ENCODE measurements at places on chromosomes 16 and 17.

- DNase-seq, result no peak
These were observed 45.6 kb upstream of the KCNJ12 start for GRCh38 chr17:21330436-21331160.

GRCh38 chr16:57519796-57520360 lies 16.5 kb downstream of the CCDC102A start:
- DNase-seq, result no peak

GRCh38 chr17:69069226-69069750 lies 8.6 kb upstream of the ABCA9 start:
- DNase-seq, result no peak

GRCh38 chr17:47983492-47984223 lies 12.7 kb downstream of the CDK5RAP3 start:
- DNase-seq, result no peak

DNA sequence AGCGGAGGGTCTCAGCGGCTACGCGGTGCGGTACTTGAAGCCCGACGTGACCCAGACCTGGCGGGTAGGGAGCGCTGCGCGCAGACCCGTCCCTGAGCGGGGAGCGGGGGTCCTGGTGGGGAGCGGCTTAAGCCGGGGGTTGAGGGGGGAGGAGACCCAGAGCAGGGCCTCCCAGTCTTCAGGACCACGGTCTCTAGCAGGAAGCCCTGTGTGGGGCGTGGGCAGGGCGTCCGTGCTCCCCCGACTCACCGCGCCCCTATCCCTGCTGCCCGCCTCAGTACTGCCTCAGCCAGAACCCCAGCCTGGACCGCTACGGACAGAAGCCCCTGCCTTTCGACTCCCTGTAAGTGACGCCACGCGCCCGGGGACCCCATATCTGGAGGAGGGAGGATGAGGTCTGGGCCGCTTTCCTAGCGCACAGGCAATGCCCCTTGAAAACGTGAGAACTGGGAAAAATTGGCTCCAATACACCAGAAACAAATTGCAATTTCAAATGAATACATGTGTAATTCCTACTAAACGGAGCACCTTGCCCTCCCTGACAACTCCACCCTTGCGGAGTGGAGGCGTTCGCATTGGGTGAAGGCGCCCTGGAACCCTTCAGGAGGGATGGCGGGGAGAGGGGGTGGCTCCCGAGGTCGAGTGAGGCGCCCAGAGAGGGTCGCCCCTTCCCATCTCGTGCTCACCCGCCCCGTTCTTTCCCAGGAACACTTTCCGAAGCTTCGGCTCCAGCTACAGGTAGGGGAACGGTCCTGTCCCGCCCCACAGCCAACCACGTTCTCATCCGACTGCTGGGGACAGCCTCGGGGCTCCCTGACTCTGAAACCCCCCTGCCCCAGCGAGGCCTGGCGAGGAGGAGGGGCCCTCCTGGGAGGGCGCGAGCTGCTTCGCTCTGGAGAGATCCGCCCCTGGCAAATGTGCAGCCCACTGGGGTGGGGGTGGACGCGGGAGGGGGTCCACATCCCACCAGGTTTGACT lies 14.6 kb upstream of the CNGB1 start:
- DNase-seq, result no peak

GRCh38 chr17:34556384-34556783 lies 23.0 kb upstream of the TMEM132E start:
- DNase-seq, result no peak

DNA sequence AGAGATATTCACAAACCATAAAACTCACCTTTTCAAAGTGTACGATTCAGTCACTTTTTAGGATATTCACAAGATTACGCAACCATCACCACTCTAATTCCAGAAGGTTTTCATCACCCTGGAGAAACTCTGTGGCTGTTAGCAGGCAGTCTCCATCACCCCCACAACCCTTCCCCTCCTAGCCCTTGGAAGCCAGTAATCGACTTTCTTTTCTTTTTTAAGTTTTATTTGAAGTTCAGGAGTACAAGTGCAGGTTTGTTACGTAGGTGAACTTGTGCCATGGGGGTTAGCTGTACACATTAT lies 363.5 kb downstream of the CPPED1 start:
- no peak for DNase-seq

DNA sequence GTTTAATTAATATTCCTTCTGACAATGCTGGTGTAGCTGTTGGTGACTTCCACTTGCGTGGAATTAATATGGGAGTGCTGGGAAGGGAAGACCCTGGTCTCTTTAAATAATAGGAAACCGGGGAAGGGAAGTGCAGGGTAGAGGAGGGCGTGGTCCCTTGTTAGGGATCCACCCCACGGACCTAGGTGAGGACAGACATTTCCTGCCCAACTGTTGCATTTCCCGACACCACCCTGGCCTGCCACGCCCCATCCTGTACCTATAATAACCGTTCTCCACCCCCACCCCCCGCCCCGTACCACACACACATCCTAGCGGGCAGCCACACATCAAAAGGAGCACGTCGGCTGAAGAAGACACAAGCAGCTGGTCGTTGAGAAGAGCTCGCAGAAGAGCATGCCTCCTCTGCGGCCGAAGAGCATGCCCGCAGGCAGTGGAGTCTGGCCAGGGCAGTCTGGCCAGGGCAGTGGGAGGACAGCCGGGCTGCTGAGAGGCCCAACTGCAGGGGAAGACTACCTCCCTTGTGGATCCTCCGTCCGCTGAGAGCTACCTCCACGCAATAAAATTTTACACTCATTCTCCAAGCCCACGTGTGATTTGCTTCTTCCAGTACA lies 36.8 kb upstream of the MMD start:
- DNase-seq, result no peak

DNA sequence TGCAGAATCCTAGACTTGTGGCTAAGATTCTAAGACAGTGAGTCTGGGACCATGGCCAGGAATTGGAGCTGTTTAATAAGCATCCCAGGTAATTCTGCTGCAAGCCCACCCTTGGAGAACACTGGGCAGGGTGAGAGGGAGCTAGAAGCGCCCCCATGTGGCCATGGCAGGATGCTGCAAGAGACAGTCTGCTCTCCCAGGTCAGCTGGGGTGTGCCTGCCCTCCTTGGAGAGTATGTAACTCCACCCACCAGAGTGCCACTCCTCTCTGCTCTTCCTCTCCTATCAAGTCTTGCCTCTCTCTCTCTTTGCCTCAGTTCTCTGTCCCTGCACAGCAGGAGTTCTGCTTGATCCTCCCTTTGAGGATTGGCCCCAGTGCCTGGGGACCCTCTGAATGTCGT lies 14.9 kb downstream of the RCVRN start:
- no peak for DNase-seq

- DNase-seq, result no peak
These were observed 42.1 kb upstream of the ADCY7 start for GRCh38 chr16:50224286-50224685.

DNA sequence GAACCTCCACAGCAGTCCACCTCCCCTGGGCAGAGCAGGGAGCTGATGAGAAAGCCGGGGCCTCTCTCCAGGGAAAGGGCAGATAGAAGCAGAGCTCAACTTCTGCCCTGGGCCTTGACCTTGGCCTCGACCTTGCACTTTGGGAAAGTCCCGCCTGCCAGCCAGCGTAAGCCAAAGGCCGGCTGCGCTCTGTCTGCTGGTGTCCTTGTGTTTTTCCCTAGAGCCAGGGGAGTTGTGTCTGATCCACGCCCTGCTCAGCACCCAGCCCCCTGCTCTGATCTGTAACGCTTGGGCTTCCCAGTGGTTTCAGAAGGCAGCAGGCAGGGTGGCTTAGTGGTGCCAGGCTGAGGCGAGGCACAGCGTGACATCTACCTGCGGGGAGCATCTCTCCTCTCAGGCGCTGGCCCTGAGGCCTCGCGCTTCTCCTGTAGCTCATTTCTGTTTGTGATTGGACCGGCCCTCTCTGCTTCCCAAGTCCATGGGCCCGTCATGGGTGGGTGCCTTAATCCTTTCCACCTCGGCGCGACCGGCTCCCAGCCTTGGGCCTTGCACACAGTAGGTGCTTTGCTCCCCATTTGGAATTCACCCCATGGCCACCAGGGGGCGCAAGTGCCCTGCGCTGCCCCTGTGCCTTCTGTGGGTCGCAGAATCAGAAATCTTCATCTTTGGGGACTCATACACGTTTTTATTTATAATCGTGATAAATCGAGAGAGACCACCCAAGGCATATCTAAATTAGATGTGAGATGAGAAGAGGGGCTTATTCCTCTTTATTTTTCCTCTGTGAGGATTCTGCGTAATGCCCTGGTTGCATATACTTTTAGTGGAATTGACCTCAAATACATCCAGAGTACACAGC lies 24.2 kb downstream of the SGSH start:
- no peak for DNase-seq

DNA sequence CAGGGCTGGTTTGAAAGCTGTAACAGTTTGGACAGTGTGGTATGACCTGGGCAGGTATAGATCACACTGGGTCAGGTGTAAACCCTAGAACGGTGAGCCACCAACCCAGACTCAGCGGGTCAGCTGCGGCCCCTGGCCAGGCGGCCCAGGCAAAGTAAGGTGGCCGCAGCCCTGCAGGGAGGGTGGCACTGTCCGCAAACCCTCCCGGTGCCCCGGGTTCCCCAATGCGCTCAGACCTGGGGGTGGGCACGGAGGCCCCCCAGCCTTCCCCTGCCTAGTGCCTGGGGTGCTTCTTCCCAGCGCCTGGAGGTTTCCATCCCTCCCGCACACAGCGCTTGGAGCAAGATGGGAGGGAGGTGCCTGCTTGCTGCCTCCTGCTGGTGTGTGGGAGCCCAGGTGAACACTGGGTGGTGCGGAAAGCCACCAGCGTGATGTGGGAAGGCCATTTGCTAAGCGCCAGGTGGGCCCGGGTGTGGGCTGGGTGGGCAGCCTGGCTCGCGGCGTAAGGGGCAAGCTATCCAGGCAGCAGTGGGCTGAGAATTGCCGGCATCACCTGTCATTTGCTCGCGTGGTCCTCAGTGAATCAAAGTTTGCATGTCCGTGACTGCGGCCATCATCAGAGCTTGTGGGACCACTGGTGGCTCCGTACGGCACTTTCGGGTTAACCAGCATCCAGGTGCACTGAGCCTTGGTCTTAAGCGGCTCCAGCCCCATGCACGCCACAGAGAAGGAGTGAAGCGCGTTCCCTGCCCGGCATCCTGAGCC lies 47.3 kb upstream of the GNG13 start:
- DNase-seq, result no peak

- DNase-seq, result no peak
These were observed 24.7 kb downstream of the POLR2A start for GRCh38 chr17:7508846-7509245.

- no peak for DNase-seq
These were observed 226.7 kb upstream of the HSBP1 start for GRCh38 chr16:83581082-83581481.

- DNase-seq, result no peak
These were observed 52.9 kb downstream of the SNX11 start for GRCh38 chr17:48160177-48161081.
